ENCODE measurements at places on chromosomes 12 and 14.

GRCh38 chr14:96281486-96281885 is 25.5 kb downstream of the BDKRB1 start:
- DNase-seq = no peak

- DNase-seq = no peak
Measured at GRCh38 chr12:24931666-24932405, 17.1 kb downstream of the BCAT1 start.

- DNase-seq = no peak
Measured at GRCh38 chr12:47052274-47052673, 27.1 kb upstream of the PCED1B start.

DNA sequence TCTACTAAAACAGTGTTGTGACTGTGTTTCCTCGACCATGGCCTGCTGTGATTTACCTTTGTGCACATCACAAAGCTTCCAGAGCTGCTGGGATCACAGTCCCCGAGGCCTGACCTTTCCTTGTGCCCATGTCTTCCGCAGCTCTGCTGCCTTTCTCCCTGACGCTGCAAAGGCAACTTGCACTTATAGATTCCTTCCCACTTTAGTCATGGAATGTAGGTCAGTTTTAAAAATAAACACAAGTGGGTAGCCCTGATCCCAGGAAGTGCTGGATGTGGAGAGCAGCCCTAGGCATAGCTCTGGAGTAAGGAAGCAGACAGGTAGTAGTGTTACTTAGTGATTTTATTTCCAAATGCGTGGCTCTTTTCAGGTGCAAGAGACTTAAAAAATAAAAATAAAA is 825.7 kb downstream of the AACS start:
- DNase-seq = no peak

DNA sequence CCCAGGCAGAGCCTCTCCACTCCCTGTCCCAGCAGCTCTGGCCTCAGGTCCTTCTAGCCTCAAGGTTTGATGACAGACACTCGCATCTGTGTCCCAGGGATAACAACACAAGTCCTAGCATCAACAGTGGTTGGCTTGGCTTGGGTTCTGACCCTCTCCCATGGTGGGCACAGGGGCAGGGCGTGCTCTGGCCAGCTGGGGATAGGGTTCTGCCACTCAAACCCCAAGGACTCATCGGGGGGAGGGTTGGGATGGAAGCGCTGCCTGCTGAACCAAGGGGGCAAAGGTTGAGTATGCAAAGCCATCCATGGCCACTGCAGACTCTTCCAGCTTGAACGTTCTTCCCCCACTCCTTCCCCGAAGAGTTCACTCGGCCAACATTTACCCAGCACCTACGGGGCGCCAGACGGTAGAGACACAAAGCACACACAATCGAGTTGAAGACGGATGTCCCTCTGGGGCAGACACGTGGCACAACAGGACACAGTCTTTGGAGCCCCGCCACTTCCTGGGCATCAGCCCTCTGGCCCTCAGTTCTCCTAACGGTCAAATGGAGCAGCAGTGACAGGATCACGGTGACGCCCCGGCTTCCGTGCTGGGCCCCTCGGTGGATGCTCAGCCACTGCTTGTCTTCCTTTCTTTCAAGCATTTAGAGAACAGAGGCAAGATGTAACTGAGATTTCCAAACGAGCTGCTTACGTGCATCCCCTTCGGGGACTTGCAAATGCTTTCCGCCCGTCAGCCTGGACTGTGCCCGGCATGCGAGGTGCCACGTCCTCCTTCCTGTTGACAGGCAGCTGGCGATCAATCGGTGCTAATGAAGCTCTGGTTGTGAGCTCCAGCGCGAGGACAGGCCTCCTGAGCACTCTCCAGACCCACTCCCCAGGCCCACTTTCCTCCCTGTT is 42.6 kb downstream of the DLK1 start:
- no peak for DNase-seq
